Bronchial epithelial cell (primary cell): ENCODE measurements at places on chromosomes 2 and 18. TPM values are rescaled to one million over a fixed set of nuclear protein-coding genes. Genes with fewer than 3 reads are reported as not detected.
A peak's percentile ranks its signal among the peaks of the same experiment; 100 is the strongest.

The NLRC4 gene
- 0.53 and 1.0 TPM in 2 replicates for total RNA-seq

The IGFBP5 gene
- total RNA-seq = 0.51 and 9.2 TPM in 2 replicates

DNA sequence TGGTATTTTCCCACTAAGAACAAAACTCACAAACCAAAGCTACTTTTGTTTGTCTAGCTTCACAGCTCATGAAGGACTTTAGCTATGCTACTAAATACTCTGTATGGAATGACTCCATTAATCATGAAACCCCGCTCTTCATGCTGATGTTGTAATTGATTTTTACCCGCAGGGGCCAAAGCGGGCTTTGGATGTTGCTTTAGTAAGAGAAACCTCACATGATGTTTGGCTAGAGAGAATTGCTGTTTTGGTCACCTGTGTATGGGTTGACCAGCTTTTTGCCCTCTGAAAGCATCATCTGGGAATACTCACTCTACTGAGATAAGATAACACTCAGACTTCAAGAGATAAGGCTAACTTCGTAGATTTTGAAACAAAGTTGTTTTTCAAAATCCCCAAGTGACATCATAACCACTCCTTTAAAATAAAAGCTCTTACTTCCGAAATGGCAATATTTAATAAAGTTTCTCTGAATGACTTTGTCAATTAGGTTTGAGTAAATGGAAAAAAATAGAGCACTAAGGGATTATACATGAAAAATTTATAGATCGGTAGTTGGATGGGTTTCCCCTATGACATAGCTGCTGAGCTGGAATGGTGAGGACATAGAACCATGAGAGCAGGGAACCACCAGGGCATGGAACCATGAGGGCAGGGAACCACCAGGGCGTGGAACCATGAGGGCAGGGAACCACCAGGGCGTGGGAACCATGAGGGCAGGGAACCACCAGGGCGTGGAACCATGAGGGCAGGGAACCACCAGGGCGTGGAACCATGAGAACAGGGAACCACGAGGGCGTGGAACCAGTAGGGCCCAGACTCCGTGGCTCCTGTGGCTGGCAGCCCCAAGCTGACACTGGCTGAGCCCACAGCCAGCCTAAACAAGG, 31.9 kb downstream of the ACKR3 start:
- no peak for DNase-seq

The ASXL2 gene
- 4.2 and 6.3 TPM in 2 replicates for total RNA-seq

The GAD1 gene
- 1.3 and 1.7 TPM in 2 replicates for total RNA-seq

- DNase-seq = no peak
These were observed 4.5 kb upstream of the KIDINS220 start for GRCh38 chr2:8841932-8842331.

- no peak for DNase-seq
These were observed 24.6 kb downstream of the PTRHD1 start for GRCh38 chr2:24768601-24769000.

The KCNG2 gene
- not detected in 2 replicates for total RNA-seq

GRCh38 chr2:70947556-70948184, 12.0 kb downstream of the ATP6V1B1 start:
- DNase-seq = peak; percentile 72

DNA sequence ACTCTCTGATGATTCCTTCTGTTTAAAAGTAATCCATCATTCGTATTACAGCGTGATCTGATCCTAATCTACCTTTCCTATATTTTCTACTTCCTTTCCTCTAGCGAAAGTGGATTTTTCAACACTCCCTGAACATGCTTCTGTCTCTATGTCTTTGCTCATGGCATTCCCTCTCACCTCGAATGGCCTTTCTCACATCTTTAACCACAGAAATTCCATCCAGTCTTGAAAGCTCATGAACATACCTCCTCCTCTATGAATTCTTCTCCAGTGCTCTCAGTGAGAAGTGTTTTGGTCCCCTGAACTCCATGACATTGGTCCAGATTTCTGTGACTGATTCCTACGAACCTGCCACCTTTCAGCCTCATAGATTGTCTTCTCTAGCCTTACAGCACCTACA, 323.2 kb downstream of the RAD51AP2 start:
- DNase-seq = no peak

The DTNB gene
- total RNA-seq = 8.4 and 11.6 TPM in 2 replicates

- no peak for DNase-seq
These were observed 236.7 kb upstream of the BOD1L2 start for GRCh38 chr18:56910237-56910636.

DNA sequence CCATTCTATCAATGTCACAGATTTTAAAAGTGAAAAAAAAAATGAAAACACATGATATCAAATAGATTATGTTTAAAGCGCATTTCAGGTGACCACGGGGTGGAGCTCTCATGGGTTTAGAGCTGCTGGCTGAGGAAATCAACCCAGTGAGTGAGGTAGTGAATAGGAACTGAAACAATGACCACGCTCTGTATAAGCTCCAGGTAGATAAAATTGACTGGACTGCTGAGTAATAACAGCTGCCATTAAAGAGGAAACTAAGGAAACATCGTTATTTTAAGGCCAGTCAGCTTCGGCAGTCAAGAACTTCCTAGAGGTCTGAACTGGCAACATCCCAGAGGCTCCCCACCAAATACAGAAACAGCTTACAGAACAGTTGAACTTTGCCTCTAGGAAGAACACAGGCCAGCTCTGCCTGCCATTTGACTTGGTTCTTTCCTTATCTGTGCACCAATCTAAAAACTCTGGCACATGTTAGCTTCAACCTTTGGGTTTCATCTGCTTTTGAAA, 185.9 kb downstream of the PDE1A start:
- DNase-seq = peak; percentile 38

GRCh38 chr2:88590998-88591613, 36.2 kb downstream of the EIF2AK3 start:
- DNase-seq = peak; percentile 61

GRCh38 chr2:29068513-29068912, 5.8 kb downstream of the PCARE start:
- DNase-seq = peak; percentile 93

DNA sequence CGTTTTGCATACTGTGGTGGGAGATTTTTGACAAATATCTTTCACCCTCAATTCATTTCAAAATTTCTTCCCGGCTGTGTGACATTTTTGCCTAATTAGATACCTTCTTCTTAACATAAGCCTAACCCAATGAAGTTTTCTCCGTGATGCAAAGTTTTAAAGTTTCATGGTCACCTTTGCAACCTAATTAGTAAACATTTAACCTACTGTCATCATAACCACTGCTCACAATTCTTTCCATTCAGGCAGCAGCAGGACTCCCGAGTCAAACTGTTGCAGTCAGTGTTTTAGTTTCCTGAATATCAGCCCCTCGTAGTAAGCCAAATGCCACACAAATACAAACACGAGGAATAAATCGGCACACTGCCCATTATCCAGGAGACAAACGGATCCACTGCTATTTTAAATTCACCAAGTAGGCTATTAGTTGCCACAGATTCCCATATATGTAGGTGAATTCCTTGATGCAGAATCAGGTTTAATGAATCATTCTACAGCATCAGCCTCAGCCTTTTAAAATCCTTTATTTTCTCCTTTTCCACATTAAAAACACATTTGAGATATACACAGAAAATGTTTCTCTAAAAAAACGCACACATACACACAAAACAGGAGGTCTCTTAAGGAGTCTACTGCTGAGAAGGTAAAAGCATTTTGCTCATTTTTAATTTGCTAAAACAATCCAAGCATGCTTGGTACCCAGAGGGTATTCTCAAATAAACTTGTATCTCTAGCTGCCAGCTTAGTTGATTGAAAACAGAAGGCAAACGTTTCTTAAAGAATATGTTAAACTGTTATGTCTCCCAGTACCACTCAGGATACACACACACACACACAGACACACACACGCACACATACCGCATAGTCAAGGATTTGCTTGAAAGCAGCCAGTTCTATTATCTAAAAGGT, 106.5 kb upstream of the KCTD1 start:
- DNase-seq = peak; percentile 18

DNA sequence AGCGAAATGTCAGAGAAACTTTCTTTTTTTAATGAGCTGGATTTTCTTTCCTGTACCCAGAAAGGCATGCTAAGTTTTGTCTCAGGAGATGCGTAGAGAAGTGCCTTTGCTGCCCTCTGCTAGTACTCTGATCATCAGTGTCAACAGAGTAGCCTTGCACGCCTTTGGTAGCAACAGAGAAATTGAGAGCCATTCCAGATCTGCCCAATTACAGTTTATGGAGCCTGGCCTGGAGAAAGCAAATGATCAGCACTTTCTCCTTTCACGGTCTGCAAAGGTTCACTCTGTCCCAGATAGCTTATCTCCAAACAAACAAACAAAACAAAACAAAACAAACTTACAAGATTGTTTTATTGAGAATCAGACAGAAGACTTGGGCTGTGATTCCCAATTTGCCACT, 792.8 kb upstream of the PIK3C3 start:
- no peak for DNase-seq

GRCh38 chr2:59892398-59892797, 661.1 kb downstream of the BCL11A start:
- no peak for DNase-seq

- DNase-seq = no peak
These were observed 4.5 kb downstream of the RBKS start for GRCh38 chr2:27885661-27886060.
